ENCODE measurements at places on chromosomes 5 and 9. TPM values are rescaled to one million over a fixed set of nuclear protein-coding genes. Genes with fewer than 3 reads are reported as not detected.

ECSCR gene
- 2.4 TPM for total RNA-seq

CEL gene
- total RNA-seq: 2.6 TPM

RNF208 gene
- 4.1 TPM for total RNA-seq

TICAM2 gene
- 0.68 TPM for total RNA-seq

PLPP7 gene
- 29.9 TPM for total RNA-seq

CDK7 gene
- total RNA-seq: 31.7 TPM

TRIM41 gene
- 53.1 TPM for total RNA-seq

CFAP157 gene
- total RNA-seq: 26.5 TPM

FAM221B gene
- total RNA-seq: 4.2 TPM

LCN9 gene
- total RNA-seq: 0.68 TPM

SPATA31C1 gene
- 13.5 TPM for total RNA-seq

ANKRD31 gene
- total RNA-seq: 16.9 TPM

FBP2 gene
- total RNA-seq: 0.74 TPM

RGMB gene
- 41.2 TPM for total RNA-seq

SLC36A2 gene
- 0.47 TPM for total RNA-seq

AHRR gene
- 43.4 TPM for total RNA-seq

CKMT2 gene
- total RNA-seq: 27.6 TPM

PCDHGA10 gene
- 11.7 TPM for total RNA-seq

TXNDC8 gene
- 3.5 TPM for total RNA-seq

TPPP gene
- 5.7 TPM for total RNA-seq

LRRC19 gene
- 0.08 TPM for total RNA-seq

IRX2 gene
- total RNA-seq: 9.1 TPM

RGP1 gene
- total RNA-seq: 21.4 TPM

PCDHGA1 gene
- 13.1 TPM for total RNA-seq

SH3RF2 gene
- 378 TPM for total RNA-seq

TAF1L gene
- total RNA-seq: 4.8 TPM

CHSY3 gene
- 2.4 TPM for total RNA-seq

TMEM232 gene
- total RNA-seq: 28.1 TPM

INSL6 gene
- total RNA-seq: 45.4 TPM

TMC1 gene
- total RNA-seq: 2.0 TPM
